ENCODE measurements at places on chromosomes 13 and 19.

DNA sequence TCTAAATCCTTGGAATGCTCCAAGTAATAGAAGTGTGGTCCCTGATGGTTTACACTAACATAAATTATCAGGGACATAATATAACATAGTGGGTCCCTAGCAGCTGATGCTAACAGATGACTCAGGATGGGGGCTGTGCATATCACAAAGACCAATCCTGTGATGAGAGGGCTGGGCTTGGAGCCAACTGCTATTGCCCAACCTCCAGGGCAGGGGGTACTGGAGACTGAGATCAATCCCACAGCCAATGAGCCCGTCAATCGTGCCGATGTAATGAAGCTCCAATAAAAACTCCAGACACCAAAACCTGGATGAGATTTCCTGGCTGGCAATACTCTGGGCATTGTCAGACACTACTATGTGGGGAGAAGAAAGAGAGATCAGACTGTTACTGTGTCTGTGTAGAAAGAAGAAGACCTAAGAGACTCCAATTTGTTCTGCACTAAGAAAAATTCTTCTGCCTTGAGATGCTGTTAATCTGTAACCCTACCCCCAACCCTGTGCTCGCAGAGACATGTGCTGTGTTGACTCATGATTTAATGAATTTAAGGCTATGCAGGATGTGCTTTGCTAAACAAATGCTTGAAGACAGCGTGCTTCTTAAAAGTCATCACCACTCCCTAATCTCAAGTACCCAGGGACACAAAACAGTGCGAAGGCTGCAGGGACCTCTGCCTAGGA, 33.4 kb downstream of the ABCC4 start:
- DNase-seq: peak; percentile 86

DNA sequence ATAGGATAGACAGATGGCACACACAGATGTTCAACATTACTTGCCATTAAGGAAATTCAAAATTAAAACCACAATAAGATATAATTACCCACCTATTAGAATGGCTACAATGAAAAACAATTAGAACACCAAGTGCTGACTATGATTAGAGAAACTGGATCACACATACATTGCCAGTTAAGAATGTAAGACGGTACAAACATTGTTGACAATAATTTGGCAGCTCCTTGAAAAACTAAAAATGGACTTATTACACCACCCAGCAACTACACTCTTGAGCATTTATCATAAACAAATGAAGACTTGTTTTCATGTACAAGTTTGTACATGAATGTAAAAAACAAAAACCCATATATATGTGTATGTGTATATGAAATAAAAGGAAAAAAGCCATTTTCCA, 13.7 kb downstream of the ZNF461 start:
- DNase-seq: no peak

GRCh38 chr13:105370011-105370650, 1165.3 kb downstream of the EFNB2 start:
- no peak for DNase-seq

DNA sequence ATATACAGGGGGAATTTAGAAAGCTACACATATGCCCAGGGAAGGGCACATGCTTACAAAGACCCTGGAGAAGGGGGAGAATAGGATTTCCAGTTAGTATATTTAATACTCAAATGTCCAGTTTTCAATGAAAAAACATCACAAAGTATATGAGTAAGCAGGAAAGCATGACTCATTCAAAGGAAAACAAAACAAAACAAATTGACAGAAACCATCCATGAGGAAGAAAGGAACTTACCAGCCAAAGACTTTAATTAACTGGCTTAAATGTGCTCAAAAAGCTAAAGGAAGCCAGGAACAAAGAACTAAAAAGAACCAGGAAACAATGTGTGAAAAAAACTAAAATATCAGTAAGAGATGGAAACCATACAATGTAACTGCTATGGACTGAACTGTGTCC, 716.2 kb upstream of the ARGLU1 start:
- peak; percentile 60 for DNase-seq

- DNase-seq: no peak
Measured at GRCh38 chr13:49693191-49693733, 2.0 kb upstream of the EBPL start.

Data from astrocyte of the spinal cord (primary cell).